ENCODE measurements at places on chromosomes 6 and 20.

DNA sequence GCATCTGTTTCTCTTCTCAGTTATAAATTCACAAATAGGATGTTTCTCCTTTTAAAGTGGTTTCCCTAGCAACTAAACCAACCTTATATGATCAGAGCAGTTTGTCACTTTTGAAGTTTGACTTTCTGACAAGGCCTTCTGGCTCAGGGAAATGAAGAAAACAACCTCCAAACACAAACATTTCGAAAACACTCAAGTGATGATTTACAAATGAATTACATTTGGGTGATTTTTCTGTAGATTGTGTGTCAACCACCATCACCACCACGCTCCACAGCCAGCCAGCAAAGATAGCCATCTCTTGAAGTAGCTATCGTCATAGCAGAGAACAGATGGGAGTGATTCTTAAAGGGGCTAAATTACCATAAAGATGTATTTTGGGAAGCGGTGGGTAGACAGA, 16.5 kb upstream of the MLIP start:
- DNase-seq, result no peak

GRCh38 chr6:13013681-13014503, 297.3 kb downstream of the PHACTR1 start:
- no peak for DNase-seq

- no peak for DNase-seq
These were observed 352.9 kb downstream of the NRN1 start for GRCh38 chr6:5653801-5654200.

DNA sequence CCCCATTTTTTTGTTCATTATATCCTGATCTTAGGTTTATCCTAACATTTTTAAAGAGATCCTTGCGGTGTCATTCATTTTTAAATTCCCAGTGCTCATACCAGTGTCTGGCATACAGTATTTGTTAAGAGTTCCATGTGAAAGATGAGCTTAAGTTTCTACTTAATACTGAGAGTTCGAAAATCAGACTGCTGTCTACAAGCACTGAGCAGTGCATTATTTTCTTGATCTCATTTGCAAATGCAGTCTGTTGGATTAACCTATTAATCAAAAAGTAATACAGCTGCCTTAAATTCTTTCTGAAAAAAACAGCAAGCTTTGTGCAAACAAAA, 663 bp downstream of the COQ3 start:
- no peak for DNase-seq

DNA sequence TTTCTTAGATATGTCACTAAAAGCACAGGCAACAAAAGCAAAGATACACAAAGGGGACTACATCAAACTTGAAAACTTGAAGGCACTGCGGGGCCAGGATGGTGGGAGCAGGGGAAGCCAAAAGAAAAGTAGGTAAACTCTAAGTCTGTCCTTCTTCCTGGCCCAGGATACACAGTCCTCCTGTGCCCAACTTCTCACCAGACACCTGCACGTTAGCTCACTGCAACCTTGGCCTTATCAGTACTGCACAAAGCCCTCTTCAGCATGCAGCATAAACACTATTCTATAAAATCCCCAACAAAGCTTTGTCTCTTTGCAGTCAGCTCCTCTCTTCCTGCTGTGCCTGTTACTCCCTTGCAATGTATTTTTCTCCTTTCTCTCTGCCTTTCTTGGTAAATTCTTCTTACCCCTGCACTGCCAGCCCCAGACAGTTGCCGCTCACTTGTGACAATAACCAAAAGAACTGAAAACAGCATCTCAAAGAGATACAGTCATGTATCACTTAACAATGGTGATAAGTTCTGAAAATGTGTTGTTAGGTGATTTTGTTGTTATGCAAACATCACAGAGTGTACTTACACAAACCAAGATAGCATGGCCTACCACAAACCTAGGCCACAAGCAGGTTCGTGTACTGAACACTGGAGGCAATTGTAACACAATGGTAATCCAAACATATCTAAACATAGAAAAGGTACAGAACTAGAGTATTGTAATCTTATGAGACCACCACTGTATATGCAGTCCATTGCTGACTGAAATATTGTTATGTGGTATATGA, 51.2 kb downstream of the NINL start:
- DNase-seq, result no peak

- no peak for DNase-seq
These were observed 53.6 kb downstream of the CDC40 start for GRCh38 chr6:110233770-110234374.

- DNase-seq, result peak; percentile 80
These were observed at the start of gene HMGN3 for GRCh38 chr6:79234150-79235022. Gene HMGN3, minus strand, starts transcription at chr6:79234682.

- no peak for DNase-seq
These were observed 97.7 kb downstream of the RFX6 start for GRCh38 chr6:116974526-116975316.

DNA sequence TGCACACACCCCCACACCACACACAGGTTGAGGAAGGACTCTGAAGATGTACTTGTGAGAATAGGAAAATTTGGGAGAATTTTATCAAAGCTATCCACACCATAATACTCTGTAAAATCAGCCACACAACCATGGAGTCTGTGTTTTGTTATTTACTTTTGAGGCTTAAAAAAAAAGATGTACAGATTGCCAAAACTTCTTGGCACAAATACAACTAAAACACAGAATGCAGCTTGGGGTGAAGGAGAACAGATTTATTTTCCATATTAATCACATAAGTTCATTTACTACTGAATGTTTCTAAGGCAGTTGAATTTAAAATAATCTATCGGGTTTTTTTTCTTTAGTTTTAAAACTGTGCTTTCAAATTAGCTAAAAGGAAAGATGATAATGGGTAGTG, 32.8 kb upstream of the KCNQ5 start:
- no peak for DNase-seq

GRCh38 chr6:129623008-129623732, 86.8 kb downstream of the ARHGAP18 start:
- DNase-seq, result no peak

Measured in stimulated activated CD4-positive, alpha-beta T cell treated with anti-CD3 and anti-CD28 coated beads, TNF-alpha, amount 100 ng/mL, for 1 hour (primary cell).